ENCODE measurements at places on chromosomes 1 and 21.

- DNase-seq, result no peak
These were observed 33.6 kb downstream of the CD58 start for GRCh38 chr1:116537040-116537831.

GRCh38 chr1:212745303-212745702, 45.7 kb upstream of the BATF3 start:
- DNase-seq, result no peak

- DNase-seq, result no peak
These were observed 6.8 kb downstream of the STPG1 start for GRCh38 chr1:24406788-24407187.

DNA sequence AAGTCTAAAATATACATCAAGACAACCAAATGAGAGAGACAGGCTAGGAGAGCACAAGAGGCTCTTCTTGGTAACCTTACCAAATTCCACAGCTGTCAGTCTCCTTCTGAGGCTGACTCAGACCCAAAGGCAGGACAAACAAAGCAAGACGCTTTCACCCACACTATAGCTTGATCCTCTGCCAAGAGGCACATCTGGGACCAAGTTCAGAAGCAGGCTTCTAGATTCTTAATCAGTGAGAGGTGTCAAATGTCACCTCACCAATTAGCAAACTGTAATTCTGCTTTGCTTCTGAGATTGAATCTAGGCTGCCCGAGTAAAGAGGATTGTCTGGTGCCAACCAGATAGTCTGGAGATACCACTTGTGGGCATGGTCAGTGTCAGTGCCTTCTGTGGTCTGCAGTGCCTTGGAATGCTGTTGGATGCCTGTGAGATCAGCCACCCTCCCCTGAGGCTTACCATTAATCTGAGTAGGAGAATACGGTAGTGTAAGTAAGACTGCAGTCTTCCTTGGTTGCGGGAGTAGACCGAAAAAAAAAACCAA, 151.0 kb downstream of the FMN2 start:
- DNase-seq, result no peak

- no peak for DNase-seq
These were observed 94.9 kb downstream of the DYRK1A start for GRCh38 chr21:37461479-37461878.

DNA sequence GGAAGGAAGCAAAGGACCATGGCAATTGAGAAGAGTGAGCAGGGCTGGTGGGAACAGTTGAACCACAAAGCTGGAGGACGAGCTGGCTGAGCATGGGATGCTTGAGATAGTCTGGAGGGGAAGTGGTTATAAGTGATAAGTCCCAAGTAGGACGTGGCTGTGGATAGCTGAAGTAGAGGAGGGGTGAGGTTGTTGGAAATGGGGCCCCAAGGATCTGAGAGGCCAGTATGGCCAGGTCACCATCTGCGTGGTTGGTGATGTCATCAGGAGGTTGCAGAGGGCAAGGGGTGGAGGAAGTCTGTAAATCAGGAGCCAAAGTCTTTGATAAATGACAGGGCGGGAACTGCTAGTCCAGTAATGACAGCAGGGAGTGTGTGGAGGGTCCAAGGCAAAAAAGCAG, 11.0 kb upstream of the REN start:
- DNase-seq, result no peak

DNA sequence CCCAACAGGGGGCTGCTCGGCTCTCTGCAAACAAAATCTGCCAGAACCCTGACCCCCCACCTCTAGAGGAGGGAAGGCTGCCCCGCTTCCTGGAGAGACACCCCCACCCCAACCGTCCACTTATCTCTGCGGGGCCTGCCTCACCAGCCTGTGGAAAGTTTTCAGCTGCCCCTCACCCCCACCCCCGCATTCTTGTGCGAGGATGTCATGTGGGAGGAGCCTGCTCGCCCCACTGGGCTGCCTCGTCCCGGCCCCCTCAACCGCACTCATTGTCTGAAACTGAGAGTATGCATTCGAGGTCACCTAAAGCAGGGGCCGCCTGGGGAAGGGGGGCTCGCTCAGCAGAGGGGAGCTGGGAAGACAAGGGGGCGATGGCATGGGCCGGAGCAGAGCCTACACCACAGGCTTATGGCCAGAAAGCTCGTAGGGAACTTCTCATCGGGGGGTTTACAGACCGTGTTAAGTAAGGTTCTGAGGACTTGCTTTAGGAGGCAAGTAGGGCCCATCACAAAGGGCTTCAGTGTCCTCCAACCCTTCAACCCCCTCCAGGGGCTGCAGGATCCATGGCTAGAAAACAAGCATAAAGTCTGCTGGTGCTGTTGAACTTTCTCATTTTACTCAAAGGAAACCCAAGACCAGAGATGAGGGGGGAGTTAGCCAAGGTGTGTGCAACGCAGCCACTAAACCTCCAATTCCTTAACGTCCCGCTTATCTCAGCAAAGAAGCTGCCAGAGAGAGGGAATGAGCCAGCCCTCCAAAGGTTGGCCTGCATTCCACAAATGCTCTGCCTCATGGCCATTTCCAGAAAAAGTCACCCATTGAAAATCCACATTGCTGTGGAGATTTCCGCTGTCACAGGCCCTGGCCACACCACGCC, 9.4 kb downstream of the EPHA2 start:
- DNase-seq, result peak; percentile 95

- DNase-seq, result no peak
These were observed 322 bp downstream of the DCLRE1B start for GRCh38 chr1:113905435-113905861.

DNA sequence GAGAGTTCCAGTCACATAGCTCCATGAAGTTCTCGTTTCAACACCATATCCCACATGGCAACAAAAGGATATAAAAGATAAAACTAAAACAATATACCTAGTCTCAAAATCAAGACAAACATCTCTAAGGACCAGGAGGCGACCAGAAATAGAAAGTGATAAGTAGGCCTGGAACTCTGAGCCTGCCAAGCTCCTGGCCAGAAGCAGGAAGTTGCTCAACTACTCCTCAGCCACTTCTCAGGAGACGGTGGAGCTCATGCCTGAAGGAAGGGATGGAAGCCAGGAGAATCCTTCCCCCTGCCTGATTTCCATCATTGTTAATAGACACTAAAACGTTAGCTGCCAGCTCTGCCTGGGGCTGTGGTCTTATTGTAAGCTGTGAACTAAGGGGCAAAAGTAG, 94.7 kb downstream of the DISP1 start:
- no peak for DNase-seq

GRCh38 chr1:32920833-32921232, 19.6 kb upstream of the TMEM54 start:
- DNase-seq, result no peak

GRCh38 chr1:29186707-29187106, 5.0 kb upstream of the SRSF4 start:
- DNase-seq, result no peak

DNA sequence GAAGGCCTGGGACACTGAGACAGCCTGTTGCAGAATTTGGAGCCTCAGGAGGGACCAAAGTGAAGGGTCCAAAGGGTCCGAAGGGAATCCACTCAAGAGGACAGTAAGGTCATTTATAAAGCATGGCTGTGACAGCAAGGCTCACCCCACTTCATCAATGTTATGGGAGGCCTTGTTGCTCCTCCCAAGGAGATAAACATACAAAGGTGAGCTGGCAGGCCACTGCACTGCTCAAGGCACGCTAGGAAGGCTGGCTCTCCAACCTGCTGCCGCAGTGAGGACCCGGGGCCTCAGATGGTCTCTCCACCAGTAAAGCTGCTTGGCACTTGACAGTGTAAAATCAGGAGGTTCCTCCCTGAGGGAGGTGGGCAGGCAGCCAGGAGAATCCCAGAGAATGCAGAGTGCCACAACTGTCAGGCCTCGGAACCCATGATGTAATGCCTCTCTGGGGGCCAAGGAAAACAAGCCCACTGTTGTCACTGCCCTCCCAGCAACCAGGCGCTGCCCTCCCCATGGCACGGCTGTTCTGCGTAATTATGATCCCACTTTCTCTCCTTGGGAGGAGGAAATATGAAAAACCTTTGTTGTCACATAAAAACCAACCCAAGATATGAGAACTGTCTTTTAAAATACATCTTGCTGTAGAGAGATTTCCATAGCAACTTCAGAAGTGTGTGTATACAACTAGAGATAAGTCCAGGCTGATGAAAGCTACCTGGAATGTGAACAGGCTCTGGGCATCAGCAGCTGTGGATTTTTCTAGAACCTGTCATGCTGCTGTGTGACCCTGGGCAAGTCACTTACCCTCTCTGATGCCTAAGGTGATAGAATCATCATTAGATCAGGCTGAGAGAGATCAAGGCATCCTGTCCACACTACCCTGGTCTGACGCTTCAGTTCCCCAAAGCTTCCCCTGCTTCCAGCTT, 102.5 kb downstream of the KCNN3 start:
- peak; percentile 83 for DNase-seq

GRCh38 chr1:30997463-30998057, 68.0 kb downstream of the PUM1 start:
- DNase-seq, result no peak

GRCh38 chr1:35097224-35097623, 18.0 kb downstream of the ZMYM1 start:
- DNase-seq, result no peak

DNA sequence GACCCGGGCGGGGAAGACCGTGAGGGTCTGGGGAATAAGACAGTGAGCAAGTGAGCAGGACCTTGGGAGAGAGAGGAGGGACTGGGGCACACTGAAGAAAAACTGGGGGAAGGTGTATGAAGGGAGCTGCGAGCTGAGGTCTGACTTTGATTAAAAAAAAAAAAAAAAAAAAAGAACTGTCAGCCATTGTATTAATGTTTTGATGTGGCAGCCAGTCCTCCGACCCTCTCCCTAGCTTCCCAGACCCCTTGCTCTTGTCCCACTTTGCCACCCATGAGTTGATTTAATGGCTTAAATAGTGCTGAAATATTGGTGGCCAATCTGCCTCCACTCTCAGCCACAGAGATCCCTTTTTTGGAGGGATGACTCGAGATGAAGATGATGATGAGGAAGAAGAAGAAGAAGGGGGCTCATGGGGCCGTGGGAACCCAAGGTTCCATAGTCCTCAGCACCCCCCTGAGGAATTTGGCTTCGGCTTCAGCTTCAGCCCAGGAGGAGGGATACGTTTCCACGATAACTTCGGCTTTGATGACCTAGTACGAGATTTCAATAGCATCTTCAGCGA, 652 bp downstream of the HAX1 start:
- DNase-seq, result no peak

DNA sequence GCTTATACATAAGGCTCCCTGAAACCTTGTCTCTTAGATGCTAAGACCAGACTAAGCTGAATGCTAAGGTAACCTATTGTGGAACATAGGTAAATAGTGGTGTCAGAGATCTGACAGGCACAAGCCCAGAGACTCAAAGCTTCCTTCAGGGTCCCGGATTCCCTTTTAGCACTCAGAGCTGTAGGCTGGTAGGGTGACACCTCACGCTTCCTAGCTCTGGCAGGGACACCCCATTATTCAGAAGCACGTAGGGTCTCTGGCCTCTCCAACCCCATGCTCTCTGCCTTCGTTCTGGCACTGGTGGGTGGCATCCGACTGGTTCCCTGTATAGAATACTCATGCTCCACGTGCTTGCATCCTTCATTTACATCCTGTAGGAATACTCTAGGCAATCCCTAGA, 68.4 kb downstream of the CD34 start:
- DNase-seq, result no peak

DNA sequence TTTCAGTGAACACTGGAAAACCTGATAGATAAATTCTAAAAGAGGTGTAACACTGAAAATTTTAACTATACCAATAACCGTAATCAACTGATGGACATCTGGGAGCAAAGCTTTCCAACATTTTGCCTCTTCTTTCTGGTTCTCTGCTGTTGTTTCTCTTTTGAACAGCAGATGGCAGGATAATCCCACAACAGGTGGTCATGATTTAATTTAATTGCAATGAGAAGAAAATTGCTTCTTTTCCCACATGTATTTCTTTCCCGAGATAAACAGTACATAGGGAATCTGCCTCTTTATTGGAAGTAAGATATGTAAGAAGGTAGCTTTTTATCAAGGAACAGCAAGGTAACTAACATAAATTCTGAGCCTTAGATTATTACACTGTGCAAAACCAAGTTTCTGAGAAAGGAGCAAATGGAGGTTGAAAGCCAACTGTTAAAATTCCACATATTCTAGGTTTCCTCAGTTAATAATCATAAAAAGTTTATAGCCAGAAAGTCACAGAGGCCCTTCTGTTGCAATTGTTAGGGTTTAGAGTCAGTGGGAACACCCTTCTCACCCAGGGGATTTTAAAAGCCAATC, 72.9 kb downstream of the RPS6KA1 start:
- DNase-seq, result no peak
